ENCODE measurements at places on chromosomes 7 and 10. TPM values are rescaled to one million over a fixed set of nuclear protein-coding genes. Genes with fewer than 3 reads are reported as not detected.
A peak's percentile ranks its signal among the peaks of the same experiment; 100 is the strongest.

DNA sequence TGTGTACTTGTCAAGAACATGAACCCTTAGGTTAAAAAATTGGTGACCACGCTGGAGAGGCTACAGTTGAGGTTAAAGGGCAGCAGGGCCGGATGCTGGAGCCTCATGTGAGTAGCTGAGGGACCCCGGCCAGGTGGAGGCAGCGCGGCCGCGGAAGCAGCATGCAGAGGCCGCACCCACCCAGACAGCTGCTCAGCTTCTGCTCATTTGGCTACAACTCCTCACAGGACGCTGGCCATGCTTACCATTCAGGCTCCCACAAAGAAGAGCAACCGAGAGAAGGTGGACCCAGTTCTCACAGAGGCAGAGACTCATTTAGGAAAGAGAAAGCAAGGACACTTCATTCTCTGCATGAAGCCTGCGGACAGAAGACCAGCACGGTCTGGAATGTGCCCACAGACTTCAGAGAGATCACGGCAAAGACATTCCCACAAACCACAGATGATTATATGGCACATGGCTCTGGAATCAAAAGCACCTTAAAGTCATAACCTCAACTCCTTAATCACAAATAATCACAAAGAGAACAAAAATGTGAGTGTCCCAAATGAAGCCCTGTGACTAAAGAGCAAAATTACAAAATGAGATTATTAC lies 94.4 kb downstream of the VOPP1 start:
- DNase-seq = no peak

DNA sequence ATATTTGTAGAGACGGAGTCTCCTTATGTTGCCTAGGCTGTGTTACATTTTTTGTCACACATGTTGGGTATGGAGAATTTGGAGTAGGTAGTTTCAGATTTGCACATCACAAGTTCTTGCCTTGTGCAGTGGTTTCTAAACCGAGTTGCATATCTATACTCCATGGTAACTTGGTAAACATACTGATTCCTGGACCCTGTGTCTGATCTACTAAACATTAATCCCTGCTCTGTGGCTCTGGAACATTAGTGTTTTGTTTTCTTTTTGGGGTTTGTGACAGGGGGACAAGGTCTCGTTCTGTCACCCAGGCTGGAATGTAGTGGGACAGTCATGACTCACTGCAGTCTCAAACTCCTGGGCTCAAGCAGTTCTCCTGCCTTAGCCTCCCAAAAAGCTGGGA lies 24.7 kb downstream of the AUTS2 start:
- no peak for DNase-seq

GRCh38 chr7:70595755-70596597 lies 536.0 kb upstream of the GALNT17 start:
- DNase-seq = peak; percentile 21

DNA sequence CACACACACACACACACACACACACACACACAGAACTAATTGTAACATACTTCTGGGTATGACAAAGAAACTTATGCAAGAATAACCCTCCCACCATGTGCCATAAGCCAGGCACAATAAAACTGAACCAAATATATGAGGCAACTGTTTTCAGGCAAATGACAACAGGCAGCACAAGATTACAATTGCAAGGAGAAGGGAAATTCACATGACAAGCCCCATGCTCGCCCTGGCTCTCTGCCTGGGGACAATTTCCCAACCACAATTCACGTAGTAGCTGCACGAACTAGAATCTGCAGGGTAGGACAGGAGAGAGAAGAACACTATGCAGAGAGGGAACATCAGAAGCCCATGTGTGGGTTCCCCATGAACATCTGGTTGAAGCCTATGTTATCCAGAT lies 143.3 kb downstream of the CALN1 start:
- DNase-seq = no peak

DNA sequence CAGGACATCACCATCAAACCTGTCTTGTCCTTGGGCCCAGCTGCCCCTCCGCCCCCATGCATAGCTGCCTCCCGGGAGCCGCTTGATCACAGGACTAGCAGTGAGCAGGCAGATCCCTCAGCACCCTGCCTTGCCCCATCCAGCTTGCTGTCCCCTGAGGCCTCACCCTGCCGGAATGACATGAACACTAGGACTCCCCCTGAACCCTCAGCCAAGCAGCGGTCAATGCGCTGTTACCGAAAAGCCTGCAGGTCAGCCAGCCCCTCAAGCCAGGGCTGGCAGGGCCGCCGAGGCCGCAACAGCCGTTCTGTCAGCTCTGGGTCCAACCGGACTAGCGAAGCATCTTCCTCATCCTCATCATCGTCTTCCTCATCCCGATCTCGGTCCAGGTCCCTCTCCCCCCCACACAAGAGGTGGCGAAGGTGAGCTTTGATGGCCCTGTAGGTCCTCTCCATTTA lies 5.2 kb upstream of the NOLC1 start:
- DNase-seq = no peak

Gene TMEM196
- not detected for total RNA-seq

Gene ALOX5
- total RNA-seq = 28.2 TPM

GRCh38 chr7:40909346-40909980 lies 774.7 kb downstream of the SUGCT start:
- DNase-seq = no peak

- DNase-seq = no peak
Observed at GRCh38 chr10:126458466-126458865, 70.2 kb upstream of the ADAM12 start.

DNA sequence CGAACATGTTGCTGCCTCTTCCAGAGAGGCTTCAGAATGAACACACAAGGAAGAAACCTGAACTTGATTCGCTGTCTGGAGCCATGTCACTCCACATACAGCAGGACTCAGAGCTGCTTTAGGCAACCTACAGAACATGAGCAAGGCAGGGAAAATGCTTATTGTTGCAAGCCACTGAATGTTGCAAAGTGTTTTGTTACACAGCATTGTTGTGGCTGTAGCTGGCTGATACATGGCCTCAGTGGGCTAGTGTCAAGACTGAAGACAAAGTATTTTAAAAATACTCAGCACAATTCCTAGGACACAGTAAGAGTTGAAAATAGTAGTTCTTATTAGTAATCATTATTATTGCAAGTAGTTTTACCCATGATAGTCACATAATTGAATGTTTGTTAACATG lies 3.1 kb upstream of the CHST15 start:
- DNase-seq = no peak

- peak; percentile 85 for DNase-seq
Observed at GRCh38 chr10:87504640-87505365, at the start of gene MINPP1. Gene MINPP1 (plus strand): TSS chr10:87504893. CDS start chr10:87504916, 23 bp downstream.

DNA sequence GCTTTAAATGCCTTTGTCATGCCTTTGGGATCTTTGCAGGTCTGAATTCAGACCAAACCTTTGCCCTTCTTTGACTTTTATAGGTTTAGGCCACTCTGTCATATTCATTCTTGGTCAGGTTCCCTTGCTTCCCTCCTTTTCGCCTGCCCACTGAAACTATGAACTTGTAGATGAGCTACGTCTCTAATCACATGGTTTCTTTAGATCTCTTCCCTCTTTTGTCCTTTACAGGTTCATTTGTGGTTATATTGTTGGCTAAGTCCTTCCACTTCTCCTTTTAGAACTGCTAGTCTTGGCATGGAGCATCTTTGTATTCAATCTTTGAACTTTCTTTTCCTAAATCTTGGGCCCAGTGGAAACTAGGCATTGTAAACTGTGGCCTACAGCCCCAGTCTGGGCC lies 104.0 kb upstream of the ZEB1 start:
- DNase-seq = no peak

Gene CDC123
- total RNA-seq = 121 TPM

DNA sequence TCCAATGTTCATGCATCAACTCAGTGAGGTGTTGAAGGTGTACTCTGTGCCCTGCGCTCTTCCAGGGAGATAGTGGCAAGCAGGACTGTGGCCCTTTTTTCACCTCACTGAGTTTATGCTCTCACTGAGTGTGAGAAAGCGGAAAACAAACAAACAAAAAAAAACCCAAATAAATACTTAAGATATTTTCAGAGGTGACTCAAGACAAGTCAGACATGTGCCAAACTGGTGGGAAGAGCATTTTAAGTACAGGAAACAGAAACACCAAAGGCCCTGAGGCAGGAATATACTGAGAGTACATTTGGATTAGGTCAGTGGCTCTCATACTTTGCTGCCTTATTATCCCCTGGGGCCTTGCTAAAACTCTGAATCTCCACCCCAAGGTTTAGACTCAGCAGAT lies 111.9 kb upstream of the IGFBP3 start:
- DNase-seq = no peak

DNA sequence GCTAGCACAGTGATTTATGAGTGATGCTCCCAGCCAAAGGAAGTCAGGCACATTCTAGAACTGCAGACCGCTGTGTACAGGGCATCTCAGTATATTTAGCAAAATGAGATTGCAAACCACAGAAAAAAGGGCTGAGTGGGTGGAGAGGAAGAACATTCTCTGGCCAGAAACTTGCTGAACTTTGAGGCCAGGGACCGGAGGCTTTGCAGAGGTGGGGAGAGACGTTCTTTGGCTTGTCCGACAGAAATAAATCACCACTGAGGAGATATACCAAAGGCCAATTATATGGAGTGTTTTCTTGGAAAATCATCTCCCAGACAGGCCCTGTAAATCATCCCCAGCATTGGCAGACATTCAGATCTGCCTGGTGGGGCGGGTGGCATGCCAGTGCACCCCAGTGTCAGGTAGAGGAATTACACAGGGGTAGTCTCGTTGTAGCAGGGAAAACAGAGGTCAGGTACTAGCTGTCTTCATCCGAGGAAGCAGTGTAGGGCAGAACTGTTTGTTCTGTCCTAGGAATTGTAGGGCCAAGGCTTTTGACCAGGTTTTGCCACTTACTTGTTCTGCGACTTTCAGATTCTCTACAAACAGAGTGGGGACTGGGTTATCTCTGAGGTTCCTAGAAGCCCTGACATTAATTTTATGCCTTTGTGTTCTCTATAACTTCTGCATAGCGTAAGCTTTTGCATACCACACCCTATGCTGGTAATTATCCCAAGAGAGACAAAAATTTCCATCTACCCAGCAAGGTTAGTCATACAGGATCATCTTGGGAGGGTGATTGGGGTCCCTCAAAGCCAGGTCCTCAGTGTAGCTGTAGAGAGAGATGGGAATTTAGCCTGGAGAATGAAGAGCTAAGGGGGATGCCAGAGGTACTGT lies 655.6 kb downstream of the LRMDA start:
- DNase-seq = peak; percentile 45

- DNase-seq = peak; percentile 21
Observed at GRCh38 chr10:22246680-22247391, 29.0 kb upstream of the EBLN1 start.

DNA sequence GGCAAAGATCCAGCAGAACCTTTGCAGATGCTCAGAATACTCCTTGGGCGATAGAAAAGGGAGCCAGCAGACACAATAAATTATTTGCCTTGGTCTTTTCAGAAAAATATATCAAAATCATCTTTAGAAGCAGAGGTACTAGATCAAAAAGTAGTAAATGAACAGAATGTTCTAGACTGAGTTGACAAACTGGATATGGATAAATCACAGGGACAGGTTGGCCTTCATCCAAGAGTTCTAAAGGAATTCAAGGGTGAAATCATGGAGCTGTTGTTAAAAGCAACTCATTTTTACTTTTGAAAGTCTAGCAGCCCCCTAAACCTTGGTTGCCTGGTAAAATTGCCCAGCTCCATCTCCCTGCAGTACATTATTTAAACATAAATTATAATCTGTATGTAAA lies 99.1 kb downstream of the PLCE1 start:
- DNase-seq = no peak

- DNase-seq = no peak
Observed at GRCh38 chr7:158447151-158447505, 140.5 kb downstream of the PTPRN2 start.

All from HT-29 (cell line).